ENCODE measurements at places on chromosomes 5 and 9.

GRCh38 chr5:132777209-132778069 is at the start of gene SEPTIN8:
SEPTIN8 (minus strand) TSS chr5:132777239; CDS start chr5:132777137, 102 bp downstream.
- peak; percentile 42 for DNase-seq

DNA sequence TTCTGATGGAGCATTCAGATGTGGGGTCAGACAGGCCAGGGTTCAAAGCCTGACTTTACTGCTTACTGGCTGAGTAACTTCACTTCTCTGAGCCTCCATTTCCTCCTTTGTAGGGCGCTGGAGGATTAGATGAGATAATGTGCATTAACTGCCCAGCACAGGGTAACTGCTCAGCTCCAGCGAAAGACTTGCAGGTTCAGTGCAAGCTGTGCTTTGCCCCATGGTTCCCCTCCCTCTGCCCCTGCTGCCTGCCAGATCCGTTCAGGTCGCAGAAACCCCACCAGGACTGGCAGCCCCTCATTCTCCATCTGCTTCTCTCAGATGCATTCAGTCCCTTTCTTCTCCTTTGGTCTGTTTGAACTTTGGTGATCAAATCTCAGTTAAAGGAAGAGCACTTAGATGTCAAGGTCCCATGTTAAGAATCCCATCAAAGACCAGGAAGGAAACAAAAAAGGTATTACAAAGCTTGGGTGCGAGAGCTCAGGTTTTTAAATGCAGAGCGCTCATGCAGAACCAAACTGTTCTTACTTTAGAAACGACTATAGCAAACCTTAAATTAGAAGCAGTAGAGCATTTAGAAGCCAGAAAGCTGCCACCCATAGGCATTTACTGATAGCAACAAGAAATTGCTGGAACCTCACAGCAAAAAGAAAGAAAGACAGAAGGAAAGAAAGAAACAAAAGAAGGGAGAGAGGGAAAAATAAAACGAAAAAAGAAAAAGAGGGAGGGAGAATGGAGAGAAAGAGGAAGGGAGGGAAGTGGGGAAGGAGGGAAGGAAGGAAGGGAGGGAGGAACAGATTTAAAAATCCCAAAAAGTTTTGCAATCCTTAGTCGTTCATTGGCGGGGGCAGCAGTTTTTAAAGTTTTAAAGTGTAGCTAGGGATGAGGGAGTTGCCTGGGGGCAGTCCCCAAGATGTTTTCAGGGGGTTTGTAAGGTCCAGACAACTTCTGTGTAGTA is 23.5 kb downstream of the AFAP1L1 start:
- DNase-seq = no peak

GRCh38 chr9:78424299-78424698 is 127.4 kb downstream of the PSAT1 start:
- no peak for DNase-seq

DNA sequence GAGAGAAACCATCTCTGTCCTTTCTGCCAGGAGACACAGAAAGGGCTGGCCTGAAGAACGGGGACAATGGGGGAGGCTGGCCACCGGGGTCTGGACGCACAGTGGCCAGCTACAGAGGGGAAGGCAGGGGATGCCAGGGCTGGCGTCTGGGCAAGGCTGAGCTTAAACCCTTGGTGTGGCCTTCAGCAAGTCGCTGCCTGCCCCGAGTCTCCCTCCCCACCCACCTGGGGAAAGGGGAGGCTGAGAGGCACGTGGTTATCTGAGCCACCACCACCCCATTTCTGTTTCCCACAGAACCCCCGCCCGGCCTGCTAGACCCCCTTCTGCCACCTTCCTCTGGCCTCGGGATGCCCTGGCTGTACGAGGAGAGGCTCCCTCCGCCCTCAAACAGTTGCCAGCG is 115.3 kb downstream of the VAV2 start:
- no peak for DNase-seq

DNA sequence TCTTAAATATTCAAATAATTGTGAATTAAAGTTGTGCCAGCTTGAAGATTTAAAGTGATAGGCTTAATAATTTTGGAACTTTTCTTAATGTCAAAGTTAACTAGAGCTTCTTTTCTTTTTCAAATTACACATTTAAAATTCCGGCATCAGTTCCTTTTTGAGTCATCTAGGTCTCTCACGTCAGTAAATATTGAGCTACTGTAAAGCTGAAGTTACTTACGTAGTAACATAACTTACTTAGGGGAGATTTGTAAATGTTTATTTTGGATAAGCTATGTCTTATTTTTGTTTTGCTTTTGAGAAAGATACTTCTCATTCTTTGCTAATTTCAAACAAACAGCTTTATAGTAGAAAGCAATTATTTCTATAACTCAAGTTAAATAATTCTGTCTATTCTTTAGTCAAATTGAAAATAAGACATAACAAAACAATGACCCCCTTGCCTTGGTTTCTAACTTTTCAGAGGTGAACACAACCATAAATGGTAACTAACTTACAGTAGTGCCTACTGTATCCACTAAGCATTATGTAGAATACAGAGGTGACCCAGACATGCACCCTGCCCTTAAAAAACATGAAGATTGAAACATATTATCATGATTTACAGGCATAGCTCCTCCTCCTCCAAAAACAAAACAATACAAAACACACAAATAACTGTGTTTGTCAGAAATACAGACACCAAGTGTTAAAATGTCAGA is 29.8 kb downstream of the CD274 start:
- no peak for DNase-seq

GRCh38 chr9:125568621-125569020 is 138.4 kb downstream of the MAPKAP1 start:
- DNase-seq = no peak

GRCh38 chr9:124427281-124427680 is 12.0 kb upstream of the PSMB7 start:
- DNase-seq = no peak

GRCh38 chr5:45454114-45454513 is 242.1 kb downstream of the HCN1 start:
- no peak for DNase-seq

DNA sequence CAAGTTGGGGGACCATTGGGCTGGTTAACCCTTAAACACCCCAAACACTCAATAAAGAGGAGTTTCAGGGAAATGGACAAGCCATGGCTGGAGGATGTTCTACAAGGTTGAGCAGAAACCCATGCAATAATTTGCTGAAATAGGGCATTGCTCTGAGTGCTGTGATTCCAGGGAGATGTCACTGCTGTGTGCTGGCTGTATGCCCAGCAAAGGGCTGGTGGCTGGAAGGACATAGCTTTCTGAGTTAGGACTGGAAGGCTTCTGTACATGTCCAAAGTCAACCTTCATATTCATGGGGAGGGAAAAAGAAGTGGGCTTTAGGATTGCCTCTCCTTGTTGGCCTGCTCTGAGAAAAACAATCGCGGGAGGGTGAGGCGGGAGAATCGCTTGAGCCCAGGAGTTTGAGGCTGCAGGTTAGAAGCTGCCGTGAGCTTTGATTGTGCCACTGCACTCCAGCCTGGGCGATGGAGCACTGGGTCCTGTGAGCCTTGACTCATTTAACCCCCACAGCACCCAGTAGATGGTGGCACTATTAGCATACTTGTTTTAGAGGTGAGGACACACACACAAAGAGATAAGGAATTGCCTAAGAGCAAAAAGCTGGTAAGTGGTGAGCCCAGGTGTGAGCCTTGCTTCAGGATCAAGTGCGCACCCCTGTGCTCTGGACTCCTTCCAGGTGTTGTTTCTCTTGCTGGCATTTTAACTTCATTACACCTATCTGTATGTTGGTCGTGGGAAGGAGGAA is 20.4 kb downstream of the IL12B start:
- no peak for DNase-seq

GRCh38 chr5:172102913-172103626 is 85.0 kb downstream of the STK10 start:
- peak; percentile 96 for DNase-seq

- no peak for DNase-seq
These were observed 42.5 kb downstream of the ERGIC1 start for GRCh38 chr5:172876578-172876977.

DNA sequence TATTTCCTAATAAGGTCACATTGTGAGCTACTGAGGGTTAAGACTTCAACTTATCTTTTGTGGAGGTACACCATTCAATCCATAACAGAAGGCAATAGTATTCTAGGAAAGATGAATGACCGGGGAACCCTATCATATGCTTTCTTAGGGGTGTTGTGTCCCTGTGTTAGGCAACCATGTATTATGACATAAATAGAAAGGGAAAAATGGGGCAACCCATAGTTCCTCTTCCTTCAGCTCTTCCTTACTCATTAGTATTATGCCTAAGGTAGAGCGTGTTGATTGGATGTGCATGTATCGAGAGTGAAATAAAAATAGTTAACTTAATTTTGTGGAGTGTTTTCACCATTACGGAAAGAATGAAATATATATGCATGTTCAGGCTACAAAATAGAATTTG is 6.0 kb upstream of the CCNJL start:
- DNase-seq = no peak

- DNase-seq = no peak
These were observed 17.6 kb upstream of the MUSK start for GRCh38 chr9:110650991-110651411.

DNA sequence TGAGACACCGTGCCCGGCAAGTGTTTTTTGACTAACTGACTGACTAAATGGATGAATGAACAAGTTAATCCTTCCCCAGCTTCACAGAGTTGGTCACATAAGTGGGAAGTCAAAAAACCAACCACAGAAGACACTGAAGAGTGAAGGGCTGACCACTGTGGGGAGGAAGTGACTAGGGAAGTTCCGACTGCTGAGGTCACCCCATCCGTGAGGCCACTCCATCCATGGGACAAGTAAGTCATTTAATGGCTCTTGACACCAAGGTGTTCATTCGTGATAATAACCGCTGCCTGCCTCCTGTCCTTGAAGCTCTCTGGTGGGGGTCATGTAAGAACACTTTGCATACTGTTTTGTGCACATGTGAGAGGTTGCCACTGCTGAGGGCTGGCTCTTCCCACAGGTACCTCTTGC is 22.2 kb upstream of the CXCL14 start:
- DNase-seq = no peak

- no peak for DNase-seq
These were observed 5.8 kb downstream of the HMGCR start for GRCh38 chr5:75342836-75343235.

DNA sequence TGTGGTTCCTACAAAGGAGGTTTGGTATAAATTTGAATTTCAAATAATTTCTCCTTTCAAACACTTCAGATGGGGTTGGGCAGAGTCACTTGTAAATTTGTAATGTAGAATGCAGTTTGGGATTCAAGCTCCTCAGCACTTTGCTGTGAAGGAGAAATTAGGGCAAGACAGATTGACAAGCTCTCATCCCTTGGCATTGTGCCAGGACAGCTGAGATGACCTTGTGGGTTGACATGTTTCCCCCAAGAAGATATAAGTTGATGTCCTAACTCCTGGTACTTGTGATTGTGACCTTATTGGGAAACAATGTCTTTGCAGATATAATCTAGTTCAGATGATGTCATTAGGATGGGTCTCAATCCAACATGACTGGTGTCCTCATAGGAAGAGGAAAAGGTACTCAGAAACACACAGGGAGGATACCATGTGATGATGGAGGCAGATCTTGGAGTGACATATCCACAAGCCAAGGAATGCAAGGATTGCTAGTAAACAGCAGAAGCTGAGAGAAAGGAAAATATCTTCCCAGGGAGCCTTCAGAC is 408.3 kb downstream of the MED10 start:
- no peak for DNase-seq

DNA sequence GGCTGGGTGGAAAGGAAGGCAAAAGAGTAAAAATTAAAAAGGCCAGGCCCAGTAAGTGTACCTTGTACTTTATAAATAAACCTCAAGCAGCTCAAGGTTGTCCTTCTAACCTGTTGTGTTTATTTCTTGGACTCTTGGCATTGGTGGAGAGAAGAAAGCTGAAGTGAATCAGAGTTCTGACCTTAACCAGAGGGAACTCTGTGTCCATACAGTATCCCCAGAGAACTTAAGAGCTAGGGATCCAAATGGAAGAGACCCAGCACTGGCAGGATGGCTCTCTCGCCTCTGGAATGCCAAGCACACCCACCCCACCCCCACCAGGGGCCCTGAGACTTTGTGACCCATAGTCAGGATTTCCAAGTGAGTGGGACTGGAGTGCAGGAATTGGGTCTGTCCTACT is 14.2 kb downstream of the NUDT2 start:
- no peak for DNase-seq

DNA sequence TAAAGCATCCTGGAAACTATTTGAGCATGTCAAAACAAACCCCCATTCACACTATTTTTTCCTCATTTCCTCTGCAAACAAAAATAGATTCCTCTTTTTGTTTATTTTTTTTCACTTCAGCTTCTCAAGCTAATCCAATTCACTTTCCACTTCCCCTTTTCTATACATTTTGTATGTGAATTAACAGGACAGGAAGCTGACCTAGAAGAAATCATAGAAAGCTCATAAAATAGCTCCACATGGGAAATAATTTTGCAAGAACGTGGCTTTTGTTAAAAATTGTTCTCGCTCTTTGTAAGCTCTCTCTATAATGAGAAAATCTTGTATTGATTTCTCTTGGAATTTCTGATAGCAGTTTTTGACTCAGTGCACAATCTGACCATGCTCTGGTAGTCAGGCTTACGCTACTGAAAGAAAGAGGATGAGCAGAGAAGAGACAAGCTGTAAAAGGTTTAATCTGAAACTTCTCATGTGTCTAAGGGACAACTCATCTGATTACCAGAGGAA is 215.8 kb downstream of the ADAMTS12 start:
- DNase-seq = no peak

DNA sequence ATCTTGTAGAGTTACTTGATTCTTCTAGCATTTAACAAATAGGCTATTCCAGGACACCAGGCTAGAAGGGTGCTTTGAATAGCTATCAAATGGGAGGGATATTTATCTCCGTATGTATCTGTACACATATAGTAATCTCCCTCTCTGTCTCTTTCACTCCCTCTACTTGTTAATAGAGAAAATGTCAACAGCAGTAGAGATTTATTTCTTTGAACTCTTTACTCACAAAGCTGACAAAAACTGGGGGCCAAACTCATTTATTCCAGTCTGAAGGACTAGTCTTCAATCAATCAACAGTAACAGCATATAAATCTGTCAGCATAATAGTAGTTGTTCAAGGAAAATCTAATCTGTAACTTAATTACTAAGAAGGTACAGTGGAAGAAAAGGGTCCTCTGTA is 78.2 kb upstream of the FER start:
- no peak for DNase-seq

DNA sequence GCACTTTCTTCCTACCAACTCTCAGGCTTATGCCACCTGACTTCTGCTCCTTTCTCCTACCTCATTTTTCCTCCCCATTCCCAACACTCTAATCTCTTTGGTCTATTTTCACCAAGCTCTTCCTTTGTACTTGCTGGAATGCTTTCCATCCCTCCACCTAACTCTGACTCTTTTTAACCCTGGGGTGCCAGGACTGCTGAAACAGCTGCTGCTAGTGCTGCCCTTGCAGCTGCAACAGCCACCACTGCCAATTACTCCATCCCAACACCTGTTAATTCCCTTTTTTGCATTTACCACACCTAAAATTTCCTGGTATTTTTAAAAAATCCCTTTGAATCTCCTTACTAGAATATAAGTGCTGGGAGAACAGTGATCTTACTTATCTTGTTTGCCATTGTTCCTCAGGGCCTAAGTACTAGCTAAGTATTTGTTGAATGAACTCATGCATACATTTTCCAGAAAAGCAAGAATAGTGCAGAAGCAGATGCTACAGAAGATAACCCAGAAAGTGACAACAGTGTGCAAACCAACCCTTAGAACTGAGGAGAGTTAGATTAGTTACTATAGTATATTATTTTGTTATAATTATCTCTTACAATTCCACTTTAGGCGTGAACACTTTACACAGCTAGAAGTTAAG is 11.5 kb downstream of the NADK2 start:
- DNase-seq = no peak

GRCh38 chr9:87071473-87071872 is 124.2 kb upstream of the GAS1 start:
- DNase-seq = no peak

Measured in ELF-1 (cell line).